Mesendoderm (in vitro differentiated cells): ENCODE measurements at places on chromosomes 3 and 15.

DNA sequence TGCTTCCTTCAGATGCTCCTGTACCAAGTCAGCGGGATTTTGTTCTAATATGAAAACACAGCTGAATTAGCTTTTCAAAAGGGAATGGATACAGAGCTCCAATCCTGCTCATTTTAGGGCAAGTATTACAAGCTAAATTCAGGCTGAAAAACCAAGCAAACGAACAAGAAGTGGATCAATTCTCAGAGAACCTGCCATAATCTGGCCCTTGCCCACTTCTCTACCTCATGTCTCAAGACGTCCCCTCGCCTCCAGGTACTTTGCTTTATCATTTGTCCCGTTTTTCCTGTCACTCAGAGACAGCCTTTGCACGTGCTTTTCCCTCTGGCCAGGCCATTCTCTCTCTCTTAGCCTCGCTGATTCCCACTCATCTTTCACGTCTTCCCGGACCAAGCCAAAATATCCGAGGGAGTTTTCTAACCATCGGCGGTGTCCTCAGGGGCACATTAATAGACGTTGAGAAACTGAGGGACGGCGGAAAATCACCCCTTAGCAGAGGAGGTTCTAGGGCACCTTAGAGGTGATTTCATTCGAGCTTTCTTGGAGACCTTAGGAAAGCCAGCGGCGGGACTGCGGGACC, 654 bp downstream of the SUSD5 start:
- peak; percentile 21 for DNase-seq

DNA sequence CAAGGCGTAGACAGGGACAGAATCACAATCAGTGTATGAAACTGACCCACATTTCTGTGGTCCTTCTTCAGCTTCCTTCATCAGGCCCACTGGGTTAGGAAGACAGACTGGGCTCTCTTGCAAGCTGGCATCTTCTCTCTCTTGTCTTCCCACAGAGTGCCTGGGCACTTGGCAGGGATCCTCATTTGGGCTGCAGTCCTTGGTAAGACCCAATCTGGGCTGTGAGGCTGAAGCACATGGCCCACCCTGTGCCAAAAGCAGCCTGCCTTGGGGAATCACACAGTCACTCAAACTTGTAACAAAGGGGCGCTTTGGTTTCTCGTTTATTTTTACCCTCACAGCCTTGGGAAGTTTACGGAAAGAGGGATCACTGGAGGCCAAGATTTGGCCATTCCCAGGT, 8.2 kb upstream of the EPHB3 start:
- DNase-seq = no peak

GRCh38 chr3:183214277-183214612, 38.8 kb upstream of the B3GNT5 start:
- no peak for DNase-seq

- DNase-seq = no peak
These were observed 86.9 kb downstream of the ATP10A start for GRCh38 chr15:25776071-25776746.

DNA sequence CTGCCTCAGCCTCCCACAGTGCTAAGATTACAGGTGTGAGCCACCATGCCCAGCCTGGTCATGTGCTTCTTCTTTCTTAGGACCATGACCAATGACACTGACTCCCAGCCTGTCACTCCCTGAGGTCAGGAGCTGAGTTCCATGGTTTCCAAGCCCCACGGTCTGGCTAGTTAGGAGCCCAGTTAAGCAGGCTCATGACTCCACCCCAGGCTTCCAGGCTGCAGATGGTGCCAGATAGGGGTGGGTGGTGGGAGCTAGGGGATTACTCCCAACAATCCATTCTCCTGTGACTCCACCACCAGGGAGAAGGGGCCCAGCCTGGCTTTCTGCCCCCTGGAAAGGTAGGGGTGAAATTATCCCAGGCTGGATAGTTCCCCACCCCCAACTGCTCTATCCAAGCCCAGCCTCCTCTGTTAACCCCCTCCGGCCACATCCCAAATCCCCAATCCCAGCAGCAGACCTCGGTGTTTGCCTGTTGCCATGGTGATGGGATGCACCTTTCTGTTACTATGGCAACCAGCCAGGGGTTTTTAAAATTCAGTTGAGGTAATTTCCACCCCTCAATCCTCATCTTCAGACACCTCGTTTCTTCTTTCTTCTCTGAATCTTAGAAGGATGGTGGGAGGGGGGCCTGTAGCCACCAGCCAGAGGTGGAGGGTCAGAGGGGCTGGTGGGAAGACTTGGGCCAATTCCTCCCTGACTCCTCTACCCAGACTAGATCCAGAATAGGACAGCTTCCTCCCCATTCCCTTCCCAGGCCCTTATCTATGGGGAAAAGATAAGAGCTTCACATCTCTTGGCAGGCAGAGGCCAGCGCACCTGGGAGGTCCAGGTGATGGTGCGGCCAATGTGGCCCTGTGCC, 22.5 kb upstream of the SEMA3F start:
- peak; percentile 94 for DNase-seq

DNA sequence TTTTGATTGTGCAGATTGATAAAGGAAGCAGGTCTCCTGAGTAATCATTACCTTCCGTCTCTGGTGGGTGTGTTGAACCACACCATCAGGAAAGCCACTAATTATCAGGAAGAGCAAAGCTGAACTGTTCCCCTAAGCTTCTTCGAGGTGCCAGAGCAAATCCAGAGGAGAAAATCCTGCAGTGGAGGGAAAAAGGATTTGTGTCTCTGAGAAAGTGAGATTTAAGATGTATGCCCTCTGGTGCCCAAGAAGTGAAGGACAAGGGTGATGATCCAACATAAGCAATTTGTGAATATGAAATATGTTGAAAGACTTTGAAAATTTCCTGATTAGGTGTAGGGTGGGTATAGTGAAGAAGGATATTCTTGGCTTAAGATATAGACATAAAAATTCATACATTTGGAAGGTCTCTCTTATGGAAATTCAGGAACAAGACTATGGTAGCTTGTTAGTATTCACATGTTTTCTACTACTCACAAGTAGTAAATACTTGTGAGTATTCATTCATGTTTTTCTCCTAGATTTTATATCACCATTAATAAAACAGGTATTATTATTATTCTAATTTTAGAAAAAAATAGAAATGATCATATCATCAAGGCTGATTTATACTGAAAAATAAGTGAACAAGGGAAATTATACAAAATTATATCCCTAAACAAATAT, 34.8 kb downstream of the COMMD2 start:
- DNase-seq = peak; percentile 83

GRCh38 chr3:51384726-51385473, at the start of gene MANF:
MANF (plus strand) TSS chr3:51385291; CDS start chr3:51385343, 52 bp downstream.
- peak; percentile 99 for DNase-seq

DNA sequence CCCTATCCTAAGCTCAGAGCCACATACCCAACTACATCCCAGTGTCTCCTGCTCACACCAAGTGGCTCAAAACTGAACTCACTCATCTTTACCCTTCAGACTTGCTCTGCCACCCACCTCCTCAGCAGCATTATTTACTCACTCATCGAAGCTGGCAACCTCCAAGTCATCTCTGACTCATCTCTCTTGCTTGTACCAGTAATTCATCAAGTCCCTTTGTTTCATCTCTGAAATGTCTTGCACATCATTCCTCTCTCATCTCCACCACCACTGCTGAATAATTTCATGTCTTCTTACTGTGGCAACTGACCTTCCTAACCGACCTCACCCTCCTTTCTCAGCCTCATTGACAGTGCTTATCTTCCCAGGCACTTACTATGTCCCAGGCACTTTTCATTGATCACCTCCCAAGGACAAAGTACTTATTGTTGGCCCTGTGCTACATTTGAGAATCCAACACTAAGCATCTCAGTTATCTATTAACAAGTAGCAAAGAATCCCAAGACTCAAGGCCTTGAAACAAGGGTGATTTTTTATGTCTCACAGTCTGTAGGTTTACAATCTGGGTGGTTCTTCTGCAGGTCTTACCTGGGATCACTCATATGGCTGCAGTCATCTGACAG, 82.0 kb downstream of the MRPL46 start:
- DNase-seq = no peak

- no peak for DNase-seq
These were observed 5.3 kb downstream of the ULK3 start for GRCh38 chr15:74837482-74838136.

DNA sequence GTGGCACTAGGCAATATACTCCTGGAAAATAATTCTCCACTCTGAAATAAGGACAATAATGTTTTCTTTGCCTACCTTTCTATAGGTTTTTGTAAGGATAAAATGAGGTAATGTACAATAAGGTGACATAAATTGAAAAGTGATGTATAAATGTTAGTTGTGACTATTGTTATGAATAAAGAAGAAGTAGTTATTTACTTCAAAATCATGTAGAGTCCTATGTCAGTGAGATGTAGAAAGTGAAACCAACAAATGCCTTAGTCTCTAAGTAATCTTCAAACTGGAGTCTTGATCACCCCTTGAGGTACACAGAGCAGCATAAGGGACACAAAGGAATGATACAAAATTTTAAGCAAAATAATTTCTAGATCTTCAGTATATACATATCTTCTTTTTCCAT, 60.3 kb upstream of the TP63 start:
- no peak for DNase-seq

DNA sequence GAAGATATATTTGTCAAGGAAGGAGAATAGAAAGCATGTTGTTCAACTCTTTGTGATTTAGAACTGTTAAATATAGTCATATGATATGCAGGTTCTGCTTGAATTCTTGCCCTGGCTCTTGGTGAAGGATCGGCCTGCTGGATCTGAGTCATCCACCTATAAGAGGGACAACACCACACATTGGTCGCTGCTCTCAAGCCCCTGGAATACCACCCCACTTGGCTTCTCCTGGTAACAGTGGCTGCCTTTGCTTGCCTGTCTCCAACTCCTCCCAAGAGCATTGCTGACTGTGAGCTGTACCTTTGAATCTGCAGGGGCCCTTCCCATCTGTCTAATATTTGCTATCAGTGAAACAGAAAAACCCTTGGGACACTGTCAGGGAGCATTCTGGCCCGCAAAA, 78.9 kb upstream of the DGKG start:
- no peak for DNase-seq

GRCh38 chr3:187648177-187648576, 22.0 kb downstream of the SST start:
- no peak for DNase-seq

DNA sequence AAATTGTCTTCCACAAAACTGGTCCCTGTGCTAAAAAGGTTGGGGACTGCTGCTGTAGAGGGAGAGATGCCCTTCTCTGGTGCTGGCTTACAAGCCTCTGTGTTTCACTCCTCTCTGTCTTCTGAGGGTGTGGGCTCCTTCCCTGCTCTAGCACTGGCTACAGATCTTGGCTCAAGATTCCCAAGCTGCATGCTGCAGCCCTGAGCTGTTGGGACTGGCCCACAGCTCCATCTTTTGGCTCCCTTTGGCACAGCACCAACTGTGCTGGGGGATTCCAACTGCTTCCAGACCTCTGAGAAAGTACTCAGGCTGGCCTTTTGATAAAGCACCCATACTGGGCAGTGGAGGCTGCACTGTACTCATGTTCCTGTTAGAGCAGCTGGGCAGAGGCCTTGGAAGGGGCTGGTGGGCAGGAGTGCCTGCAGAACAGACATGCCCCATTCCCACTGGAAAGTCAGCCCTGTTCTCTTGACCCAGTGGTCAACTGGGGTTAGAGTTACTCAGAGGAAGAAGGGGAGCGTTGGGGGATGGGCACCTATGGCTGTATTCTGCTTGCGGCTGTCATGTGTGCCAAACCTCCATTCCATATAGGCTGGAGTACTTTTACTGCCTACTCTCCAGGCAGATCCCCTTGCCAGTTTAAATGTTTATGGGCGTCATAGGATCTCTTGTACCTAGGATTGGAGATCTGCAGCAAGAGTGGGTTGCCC, 55.7 kb downstream of the GALK2 start:
- peak; percentile 92 for DNase-seq

DNA sequence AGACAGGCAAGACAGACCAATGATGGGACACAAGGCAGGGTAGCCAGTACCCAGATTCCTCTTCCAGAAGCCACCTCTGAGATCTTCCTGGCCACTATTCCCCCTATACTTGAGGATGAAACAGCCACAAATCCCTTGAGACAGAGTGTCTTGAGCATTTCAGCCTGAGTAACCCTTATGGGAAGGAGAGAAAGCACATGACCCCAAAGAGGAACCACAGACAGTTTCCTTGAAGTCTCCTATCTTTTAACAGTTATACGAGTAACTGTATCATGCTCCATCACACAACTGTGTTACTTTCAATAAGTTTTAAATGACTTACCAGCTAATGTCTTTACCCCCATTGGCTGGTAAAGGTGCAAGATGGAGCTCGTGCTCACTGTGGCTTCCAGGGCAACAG, 9.3 kb downstream of the VIPR1 start:
- DNase-seq = no peak

- no peak for DNase-seq
These were observed 4.9 kb downstream of the LIMD1 start for GRCh38 chr3:45599424-45599886.

DNA sequence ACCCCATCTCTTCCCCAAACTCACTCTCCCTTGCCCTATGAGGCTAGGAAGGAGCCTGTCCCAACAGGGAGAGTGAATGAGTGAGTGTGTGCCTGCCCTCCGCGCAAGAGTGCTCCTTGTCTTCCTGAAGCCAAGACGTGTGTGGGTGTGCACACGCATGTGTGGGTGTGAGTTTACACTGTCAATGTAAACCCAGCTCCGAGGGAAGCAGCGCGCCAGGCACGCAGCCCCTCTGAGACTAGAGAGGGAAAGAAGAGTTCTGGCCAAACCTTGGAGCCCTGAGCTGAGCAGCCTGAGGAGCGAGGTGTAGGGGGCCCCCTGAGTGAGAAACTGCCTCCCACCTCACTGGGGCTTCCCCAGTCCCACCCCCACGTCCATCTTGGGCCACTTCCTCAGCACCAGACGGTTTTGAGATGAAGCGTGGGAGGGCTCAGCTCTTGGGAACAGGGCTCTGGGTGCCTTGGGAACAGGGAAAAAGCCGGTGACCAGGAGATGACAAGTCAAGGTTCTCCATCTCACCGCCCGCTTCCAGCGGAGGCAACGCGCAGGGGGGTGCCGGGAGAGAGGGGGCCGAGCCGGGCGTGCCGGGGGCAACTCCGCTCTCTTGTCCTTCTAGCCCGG, 5.1 kb downstream of the MECOM start:
- no peak for DNase-seq

DNA sequence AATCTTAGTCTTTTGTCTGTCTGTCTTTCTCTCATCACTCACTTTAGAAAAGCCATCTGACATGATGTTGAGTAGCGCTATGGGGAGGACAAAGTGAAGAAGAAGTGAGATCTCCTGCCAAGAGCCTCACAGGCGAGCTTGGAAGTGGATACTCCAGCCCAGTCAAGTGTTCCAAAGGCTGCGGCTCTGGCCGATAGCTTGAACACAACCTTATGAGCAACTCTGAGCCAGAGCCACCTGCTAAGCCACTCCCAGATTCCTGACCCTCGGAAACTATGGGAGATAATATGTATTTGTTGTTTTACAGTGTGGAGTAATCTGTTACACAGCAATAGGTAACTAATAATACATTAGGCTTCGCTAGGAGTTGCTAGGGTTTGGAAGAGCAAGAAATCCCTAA, 76.2 kb downstream of the MB21D2 start:
- no peak for DNase-seq

GRCh38 chr3:25386686-25387255, 41.3 kb upstream of the RARB start:
- DNase-seq = no peak

GRCh38 chr15:80669663-80670273, 25.3 kb upstream of the ABHD17C start:
- no peak for DNase-seq
